ENCODE measurements at places on chromosomes 13 and 19.

DNA sequence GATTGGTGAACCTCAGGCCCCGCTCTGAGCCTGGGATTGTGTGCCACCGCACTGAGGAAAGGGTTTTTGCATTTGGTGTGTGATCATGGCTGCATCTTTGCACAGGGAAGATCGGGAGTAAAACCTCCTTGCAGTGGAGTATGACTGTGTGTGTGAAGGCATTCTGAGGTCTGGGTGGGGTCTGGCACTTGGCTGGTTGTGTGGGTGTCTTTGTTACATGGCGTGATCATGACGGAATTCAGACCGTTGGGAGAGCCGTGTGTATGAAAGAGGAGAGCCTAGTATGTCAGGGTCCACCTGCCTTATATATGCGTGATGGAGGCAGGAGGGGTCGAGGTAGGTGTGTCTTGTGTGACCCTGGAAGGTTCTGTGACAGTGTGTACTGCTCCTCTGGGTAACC lies 740 bp upstream of the BEST2 start:
- DNase-seq, result no peak

GRCh38 chr19:42634409-42635232 lies 39.9 kb upstream of the CEACAM8 start:
- DNase-seq, result peak; percentile 58

GRCh38 chr13:101730420-101731000 lies 278.0 kb downstream of the ITGBL1 start:
- no peak for DNase-seq

GRCh38 chr13:79382545-79383275 lies 23.3 kb downstream of the RBM26 start:
- DNase-seq, result no peak

DNA sequence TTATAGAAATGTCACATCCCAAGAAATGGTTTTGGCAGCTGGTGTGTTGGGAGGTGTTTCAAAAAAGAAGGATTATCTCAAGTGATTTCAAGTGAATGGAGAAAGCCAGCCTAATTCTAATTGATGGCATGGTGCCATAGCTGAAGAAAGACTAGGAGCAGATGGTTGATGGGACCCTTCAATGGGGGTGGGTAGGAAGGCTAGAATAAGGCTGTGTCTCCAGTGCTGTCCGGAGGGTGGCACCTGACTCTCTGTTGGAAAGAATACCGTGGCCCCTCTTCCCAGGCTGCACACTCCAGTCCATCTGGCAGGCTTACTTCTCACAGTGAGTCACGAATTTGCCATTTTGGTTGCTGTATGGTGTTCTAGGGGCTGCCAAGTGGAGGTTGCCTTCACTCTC lies 51.0 kb upstream of the GPR12 start:
- no peak for DNase-seq

DNA sequence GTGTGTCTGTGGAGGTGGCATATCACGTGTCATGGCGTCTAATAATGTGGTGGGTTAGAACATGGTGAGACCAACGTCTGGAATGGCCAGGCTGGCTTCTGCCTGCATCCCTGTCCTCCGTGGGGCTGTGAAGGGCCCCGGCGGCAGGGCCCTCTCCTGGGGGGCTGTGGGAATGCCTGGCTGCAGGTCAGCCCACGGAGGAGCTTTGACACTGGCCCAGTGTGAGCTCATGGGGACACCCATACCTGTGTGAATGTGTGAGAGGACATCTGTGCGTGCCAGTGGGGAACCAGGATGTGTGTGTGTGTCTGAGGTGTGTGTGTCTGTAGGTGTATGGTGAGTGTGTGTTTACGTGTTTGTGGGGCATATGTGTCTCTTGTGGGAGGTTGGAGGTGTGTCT lies 300.1 kb downstream of the TEX29 start:
- no peak for DNase-seq

GRCh38 chr13:32594157-32594738 lies 8.0 kb downstream of the PDS5B start:
- peak; percentile 59 for DNase-seq

- DNase-seq, result no peak
Measured at GRCh38 chr13:92297971-92298942, 899.8 kb downstream of the GPC5 start.

- DNase-seq, result no peak
Measured at GRCh38 chr13:91400063-91400399, 1.6 kb downstream of the GPC5 start.

DNA sequence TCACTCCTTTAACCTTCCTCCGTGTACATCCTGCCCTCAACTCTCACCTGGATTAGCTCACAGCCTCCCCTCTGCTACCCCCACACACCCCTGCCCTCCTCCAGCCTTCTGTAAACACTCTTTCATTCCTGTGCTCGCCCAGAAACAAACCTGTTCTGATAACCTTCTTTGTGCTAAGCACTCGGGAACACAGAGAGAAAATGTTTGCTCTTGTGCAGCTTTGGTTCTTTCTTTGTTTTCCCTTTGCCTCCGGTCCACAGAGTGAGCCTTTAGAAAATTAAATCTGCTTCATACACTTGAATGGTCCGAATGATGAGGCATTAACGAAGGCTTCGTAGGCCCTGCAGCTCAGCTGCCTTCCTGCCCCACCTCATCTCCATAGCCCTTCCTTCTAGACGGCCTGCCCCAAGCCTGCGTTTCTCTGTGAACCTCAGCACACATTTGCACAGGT lies 6.6 kb upstream of the ZDHHC20 start:
- DNase-seq, result no peak
